ENCODE measurements at places on chromosomes 1 and 21.

- DNase-seq = no peak
Observed at GRCh38 chr1:67217938-67218337, 51.7 kb downstream of the IL23R start.

GRCh38 chr1:59308839-59309238, 11.9 kb downstream of the FGGY start:
- DNase-seq = no peak

DNA sequence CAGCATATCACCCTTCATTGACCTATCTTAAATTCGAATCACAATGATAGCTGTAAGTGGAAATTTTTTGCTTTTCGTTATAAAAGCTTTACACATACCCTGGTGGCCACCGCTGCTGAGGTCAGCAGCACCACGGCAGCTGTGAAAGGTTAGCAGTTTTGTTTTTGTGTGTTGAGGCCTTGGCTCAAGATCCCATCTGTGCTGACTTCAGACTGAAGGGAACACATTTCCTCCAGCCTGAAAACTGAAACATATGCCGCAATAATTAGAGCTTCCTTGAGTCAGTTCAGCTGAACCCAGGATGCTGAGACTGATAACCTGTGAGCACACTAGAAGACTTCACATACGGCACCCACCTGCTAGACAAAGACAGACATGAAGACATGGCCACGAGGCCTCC, 103.0 kb downstream of the SMYD3 start:
- DNase-seq = no peak

- DNase-seq = no peak
Observed at GRCh38 chr1:65724151-65724550, 68.5 kb upstream of the PDE4B start.

DNA sequence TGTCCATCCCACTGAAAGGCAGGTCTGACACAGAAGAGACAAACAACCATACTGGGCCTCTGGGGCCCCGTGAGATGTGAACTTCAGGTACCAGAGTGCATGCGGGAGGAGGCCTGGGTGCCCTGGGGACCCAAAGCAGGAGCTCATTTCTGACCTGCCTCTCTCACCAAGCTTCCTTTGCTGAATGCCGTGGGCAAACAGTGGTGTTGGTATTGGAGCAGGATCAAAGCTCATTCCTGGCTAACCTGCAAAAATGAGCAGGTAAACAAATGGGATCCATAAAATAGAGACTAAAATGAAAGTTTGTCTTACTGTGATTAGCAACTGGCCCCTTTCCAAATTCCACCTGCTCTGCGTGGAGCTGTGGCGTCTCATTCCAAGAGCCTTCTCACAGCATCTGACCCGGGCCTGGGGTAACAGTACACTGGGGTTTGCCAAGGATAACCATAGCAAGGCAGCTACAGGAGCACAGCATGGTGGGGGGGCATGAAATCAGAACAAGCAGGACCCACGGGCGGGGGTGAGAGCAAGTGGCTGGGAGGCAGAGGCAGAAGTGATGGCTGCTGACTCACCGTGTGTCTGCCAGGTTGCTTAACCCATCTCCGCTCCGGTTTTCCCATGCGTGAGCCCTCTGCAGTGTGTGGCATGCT, 103.6 kb downstream of the KIF26B start:
- no peak for DNase-seq

- DNase-seq = no peak
Observed at GRCh38 chr1:100719490-100719889, at the start of gene VCAM1. TSS of gene VCAM1 (plus strand) at chr1:100719742. CDS start at chr1:100719861, 119 bp downstream.

GRCh38 chr21:28633839-28634555, 358.7 kb downstream of the LTN1 start:
- no peak for DNase-seq

Measured in activated CD8-positive, alpha-beta memory T cell treated with anti-CD3 and anti-CD28 coated beads, Interleukin-2, amount 50 U/mL, for 4 hours (primary cell).